Fibroblast of lung (primary cell): ENCODE measurements at places on chromosomes 7 and 10.
A peak's percentile ranks its signal among the peaks of the same experiment; 100 is the strongest.

DNA sequence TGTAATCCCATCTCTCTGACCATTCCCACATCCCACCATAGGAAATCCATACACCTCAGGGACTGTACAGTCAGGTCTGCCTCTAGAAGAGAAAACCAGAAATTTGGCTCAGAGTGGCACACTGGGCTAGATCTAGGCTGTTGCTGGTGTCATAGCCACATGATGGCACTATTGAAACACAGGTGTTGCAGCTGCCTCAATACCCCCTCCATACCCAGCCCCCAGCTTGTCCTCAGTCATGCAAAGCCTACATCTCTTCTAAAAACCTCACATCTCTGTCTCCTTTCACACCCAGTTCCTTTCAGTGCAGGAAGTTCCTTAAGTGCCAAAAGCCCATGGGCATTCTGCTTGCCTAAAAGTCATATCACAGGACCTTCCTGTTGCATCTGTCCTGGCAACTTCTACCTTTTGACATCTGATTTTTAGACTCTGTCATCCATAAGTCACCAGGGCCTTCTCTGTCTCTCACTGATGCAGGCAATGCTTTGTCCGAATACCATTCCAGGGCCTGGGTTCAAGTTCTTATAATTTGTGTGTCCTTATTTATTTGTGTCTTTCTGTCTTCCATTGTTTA, 27.0 kb upstream of the HIBADH start:
- no peak for DNase-seq

DNA sequence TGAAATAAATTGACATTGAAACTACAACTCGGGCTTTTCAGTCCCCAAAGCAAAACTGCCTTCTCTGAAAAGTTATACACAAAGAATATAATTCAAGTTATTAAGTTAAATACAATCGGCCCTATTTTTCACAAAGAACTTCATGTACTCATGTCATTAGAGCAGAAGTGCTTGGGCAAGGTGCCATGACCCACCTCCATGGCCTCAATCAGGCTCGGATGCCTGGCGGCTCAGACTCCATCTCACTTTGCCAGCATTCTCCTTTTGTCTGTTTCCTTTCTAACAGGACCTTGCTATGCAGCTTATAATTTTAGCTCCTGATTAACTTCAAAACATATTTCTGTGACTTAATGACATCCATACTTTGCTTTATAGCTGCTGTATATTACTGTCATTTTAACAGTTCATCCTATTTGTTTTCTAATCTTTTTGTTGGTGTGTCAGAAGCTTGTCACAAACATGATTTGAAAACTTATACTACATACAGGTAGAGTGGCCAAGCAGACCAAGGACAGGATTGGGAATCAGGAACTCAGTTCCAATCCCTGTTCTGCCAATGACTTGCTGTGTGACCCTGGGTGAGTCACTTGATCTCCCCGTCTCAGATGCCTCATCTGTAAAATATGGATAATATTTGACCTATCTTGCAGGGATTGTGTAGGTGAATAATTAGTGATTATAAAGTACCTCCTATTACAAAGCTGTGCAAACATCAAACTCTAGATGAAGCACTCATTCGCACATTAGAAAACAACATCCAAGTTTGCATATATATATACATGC, 60.8 kb upstream of the ITGA8 start:
- peak; percentile 23 for DNase-seq

- peak; percentile 32 for DNase-seq
Measured at GRCh38 chr7:80018941-80019808, 115.5 kb upstream of the GNAI1 start.

- DNase-seq = peak; percentile 56
Measured at GRCh38 chr10:35339942-35340341, 3.6 kb downstream of the CCNY start.

DNA sequence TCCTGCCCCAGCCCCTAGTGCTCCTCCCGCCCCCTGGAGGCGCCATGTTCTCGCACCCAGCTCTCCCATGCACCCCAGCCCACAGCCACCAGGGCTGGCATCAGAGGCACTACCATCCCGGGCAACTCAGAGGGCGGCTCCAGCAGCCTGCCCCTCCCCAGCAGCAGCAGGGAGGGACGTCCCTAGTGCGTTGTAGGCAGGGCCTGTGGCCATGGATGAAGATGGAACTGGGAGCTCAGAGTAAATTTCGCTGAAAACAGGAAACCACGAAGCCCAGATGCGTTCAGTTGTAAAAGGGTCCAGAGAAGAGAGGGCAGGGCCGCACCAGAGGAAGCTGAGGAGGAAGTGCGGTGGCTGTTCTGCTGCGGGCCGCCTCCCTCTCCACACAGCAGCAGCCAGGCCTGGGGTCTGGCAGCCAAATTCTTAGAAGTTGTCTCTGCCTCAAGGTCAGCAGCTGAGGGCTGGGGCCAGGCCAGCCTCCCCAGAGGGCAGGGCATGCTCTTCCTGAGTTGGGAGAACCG, 24.6 kb downstream of the VSIR start:
- no peak for DNase-seq

GRCh38 chr7:85215098-85215497, 28.2 kb upstream of the SEMA3D start:
- DNase-seq = no peak

DNA sequence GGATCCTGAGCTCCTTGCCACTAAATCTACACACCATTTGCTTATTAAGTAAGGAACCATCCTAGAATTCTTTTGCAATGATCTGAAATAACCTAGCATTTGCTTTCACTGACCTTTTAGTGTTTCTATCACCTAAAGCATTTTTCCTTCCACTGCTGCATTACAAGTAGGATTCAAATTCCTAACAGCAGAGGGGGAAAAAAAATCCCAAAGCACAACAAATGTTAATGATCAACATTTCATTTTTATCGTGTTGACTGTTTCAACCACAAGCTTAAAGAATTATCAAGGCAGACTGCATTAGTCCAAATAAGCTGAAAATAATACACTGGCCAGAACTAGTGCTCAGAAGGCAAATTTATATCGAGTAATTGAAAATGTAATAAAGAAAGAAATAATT, 174.7 kb upstream of the TCF7L2 start:
- DNase-seq = peak; percentile 39

DNA sequence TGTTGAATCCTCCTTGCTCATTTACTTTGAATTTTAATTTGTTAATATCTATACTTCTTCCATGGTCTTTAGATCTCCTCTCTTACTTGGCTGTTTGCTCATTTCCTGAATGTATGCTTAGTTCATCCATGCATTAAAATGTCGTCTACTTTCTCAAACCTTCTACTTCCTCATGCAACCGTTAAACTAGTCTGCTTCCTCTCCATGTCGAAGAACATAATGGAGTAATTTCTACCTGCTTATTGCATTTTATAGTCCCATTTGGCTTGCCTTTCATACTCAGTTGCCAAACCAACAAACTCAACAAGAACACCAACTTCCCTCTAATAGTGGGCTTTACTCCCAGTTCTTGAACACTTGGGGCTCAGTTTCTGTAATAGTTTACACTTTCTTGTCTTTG, 43.8 kb upstream of the SEMA3D start:
- DNase-seq = no peak

DNA sequence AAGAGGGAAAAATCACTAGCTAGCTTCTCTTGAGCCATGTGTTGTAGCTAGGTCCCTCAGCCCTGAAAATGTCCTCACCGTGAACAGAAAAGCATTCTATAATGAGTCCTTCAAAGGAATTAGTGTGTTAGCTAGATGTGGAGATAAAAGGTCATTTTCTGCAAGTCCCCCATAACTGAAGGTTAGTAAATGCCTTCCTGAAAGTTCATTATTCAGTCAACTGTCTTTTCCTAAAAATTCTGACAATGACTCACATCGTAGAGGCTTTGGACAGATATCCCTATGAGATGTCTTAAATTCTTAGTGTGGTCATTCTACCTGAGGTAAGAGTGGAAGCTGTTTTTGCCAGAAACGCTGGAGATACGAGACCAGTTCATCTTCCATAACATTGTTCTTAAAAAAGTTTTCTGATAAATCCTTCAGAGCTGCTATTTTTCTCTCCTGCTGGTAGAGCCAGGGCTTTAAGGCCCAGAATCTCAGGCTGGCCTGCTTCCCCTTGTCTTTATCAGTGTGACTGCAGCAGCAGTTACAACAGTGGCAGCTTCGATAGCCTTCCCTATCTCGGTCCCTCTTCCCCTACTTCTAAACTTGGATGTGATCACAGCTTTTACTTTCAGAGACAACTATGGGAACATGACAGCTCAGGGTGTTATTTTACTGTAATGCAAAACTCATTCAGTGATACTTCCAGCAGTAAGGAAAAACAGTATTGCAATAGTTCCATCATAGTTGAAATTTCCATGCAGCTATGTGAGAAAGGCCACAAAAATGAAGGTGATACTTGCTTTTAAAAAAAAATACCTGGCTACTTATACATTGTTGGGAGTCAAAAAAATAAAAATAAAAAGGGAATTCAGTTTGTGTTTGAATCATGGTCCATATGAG, 37.3 kb upstream of the PRKAR2B start:
- no peak for DNase-seq

- peak; percentile 28 for DNase-seq
Measured at GRCh38 chr7:142420554-142421362, 162.9 kb upstream of the PRSS58 start.

- DNase-seq = no peak
Measured at GRCh38 chr10:11213137-11213536, 195.5 kb downstream of the CELF2 start.

DNA sequence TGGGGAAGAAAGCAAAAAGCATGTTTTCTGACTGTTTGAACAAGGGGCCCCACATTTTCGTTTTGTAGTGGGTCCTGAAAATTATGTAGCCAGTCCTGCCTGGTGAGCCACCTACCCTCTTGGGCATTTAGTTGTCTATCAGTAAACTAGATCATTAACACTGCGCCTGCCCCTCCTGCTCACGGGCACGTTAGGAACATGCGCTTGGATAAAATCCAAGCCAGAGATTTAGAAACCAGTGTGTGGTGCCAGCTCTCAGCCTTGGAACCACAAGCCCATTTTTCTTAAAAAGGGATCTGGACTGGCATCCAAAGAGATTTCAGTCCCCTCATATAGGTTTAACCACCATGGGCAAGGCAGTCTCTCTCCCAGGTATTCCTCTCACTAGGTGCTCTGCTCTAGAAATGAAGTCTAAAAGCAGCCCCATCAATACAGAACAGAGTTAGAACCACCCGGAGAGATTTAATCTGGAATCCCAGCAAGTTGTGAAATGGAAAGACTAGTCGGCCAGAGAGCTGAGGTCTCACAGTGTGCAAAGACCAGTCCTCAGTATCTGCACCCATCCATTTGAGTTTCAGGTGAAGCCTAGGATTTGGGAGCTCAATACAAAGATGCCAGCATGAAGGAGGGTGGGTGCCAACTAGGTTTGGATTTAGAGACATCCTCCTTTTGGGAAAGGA, 123.9 kb upstream of the TCF7L2 start:
- no peak for DNase-seq

GRCh38 chr10:64619102-64619501, 1097.9 kb downstream of the REEP3 start:
- no peak for DNase-seq

DNA sequence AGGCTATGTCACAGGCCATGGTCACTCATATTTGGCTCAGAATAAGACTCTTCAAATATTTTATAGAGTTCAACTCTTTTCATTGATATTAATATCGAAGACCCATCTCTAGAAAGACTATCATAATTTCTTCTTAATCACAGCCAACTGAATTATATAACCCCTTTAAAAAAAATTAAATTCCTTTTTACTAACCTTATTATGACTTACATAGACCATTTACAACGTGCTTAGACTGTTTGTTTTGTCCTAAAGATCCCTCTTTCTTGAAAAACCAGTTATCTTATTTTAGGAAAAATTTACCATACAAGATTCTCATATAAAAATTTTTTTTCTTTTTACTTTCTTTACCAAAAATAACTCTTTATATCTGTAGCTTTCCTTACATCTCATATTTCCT, 10.2 kb upstream of the TMEM254 start:
- no peak for DNase-seq

GRCh38 chr7:51732951-51733350, 416.3 kb upstream of the COBL start:
- no peak for DNase-seq

DNA sequence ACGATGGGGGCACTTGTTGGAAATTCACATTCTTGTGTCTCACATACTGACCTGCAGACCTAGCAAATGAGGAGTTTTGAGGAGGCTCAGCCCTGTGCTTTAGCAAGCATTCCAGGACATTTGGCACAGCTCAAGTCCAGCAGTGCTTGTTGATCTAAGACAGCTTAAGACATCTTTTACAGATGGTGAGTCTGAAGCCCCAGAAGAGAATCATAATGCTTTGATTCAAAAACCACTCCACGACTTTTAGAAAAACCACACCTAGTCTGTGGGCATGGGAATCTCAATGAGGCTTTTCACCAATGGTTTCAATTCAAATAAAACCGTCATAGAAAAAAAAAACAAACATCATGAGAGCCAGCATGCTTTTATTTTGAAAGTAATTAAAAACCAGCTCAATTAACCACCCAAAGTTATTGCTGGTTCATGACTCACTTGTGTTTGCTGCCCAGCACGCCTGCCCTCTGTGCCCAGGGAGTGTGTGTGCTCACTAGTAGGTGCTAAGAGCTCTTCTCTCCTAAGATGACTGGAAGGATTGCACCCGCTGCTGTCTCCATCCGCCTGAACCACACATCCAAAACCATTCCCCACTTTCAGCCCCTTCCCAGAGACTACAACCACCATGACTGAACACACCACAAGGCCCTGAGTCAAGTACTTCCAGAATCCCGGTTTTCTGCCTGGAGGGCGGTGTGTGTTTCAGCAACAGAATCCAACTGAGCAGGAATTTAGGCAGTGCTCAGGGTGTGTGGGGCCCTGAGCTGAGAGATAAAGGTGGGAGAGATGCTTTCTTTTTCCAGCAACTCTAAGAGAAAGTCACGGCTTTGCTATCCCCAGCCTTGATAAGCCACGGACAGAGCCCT, 130.2 kb upstream of the ADAM12 start:
- no peak for DNase-seq

GRCh38 chr7:150755473-150756099, 18.4 kb downstream of the GIMAP5 start:
- no peak for DNase-seq

GRCh38 chr7:23012908-23013714, 819 bp downstream of the HYCC1 start:
- DNase-seq = peak; percentile 28

GRCh38 chr7:26073041-26073440, 79.0 kb upstream of the NFE2L3 start:
- DNase-seq = no peak

GRCh38 chr7:22672846-22673680, 53.9 kb upstream of the IL6 start:
- no peak for DNase-seq

- DNase-seq = peak; percentile 35
Measured at GRCh38 chr10:12241810-12242529, 46.0 kb downstream of the CDC123 start.

- DNase-seq = peak; percentile 84
Measured at GRCh38 chr10:122062831-122063674, 74.1 kb downstream of the TACC2 start.

DNA sequence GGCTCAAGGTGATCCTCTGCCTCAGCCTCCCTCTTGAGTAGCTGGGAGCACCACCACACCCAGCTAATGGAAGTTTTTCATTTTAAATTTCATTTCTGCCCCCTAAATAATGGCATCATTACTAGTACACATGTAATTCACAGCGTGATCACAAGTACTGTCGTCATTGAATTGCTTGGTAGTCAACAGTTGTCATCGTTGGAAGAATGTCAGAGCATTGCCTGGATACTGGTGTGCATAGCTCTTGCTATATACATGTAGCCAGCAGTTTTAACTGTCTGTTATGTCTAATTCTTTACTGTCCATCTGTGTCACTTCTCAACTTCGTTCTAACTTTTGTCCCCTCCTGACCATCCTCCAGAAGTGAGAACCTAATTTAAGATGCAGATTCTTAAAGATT, 62.1 kb downstream of the CRPPA start:
- no peak for DNase-seq
